ENCODE measurements at places on chromosomes 5 and 9.

GRCh38 chr5:108753877-108754276 lies 6.2 kb downstream of the FER start:
- DNase-seq, result no peak

DNA sequence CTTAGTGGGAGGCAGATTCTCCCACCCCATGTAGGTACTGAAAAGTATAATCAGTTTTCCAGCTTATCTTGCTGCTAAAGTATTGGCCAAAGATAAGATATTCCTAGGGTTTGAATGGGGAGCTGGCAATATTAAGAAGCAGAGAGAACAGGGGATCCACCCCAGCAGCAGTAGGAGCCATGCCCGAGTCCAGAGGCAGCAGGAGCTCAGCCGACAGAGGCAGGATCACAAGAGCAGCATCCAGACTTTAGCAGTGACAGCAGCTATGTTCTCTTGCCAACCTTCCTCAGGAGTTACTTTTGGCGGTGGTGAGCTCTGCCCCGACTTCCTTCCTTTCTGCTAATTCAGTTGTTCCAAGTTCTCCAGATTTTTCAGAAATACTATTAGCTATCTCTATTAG lies 224.5 kb downstream of the GADD45G start:
- no peak for DNase-seq

GRCh38 chr5:135332519-135333150 lies 66.4 kb downstream of the MACROH2A1 start:
- peak; percentile 50 for DNase-seq

DNA sequence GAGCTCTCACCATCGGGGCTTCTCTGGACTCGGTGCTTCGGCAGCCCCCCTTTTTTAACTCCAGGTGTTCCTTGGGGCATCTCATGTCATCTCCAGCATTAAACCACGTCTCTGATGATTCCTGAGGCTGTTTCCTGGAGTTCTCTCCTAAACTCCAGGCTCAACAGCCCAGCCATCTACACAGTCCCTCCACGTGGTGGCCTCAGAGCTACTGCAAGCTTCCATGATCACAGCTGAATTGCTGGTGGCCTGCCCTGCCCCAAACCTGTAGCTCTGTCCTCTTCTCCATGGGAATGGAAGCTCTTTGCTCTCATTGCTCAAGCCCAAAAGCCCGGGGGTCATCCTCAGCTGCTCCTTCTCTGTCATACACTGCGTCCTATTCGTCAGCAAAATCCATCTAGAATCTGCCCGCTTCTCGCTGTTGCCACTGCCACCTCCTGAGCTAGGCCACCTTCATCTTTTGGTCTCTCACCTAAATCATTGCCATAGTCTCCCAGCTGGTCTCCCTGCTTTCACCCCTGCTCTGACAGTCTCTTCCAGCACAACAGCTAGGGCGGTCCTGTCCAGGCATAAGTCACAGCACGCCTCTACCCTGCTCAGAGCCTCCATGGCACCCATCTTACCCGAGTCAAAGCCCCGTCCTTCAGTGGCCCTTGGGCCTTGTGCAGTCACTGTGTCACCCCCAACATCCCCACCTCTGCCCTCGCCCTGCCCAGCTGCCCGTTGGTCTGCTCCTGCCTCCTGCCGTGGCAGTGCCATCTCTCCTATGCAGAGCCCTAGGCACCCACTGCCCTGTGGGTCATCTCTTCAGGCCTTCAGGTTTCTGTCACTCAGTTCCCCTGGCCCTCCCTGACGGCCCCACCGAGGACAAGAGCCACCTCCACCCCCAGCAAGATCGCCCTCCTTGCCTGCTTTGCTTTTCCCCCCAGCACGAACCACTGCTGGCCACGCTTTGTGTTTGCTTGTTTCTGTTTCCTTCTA lies 6.4 kb downstream of the B4GALT7 start:
- DNase-seq, result no peak

- DNase-seq, result no peak
Measured at GRCh38 chr5:153974813-153975163, 63.9 kb downstream of the FAM114A2 start.

DNA sequence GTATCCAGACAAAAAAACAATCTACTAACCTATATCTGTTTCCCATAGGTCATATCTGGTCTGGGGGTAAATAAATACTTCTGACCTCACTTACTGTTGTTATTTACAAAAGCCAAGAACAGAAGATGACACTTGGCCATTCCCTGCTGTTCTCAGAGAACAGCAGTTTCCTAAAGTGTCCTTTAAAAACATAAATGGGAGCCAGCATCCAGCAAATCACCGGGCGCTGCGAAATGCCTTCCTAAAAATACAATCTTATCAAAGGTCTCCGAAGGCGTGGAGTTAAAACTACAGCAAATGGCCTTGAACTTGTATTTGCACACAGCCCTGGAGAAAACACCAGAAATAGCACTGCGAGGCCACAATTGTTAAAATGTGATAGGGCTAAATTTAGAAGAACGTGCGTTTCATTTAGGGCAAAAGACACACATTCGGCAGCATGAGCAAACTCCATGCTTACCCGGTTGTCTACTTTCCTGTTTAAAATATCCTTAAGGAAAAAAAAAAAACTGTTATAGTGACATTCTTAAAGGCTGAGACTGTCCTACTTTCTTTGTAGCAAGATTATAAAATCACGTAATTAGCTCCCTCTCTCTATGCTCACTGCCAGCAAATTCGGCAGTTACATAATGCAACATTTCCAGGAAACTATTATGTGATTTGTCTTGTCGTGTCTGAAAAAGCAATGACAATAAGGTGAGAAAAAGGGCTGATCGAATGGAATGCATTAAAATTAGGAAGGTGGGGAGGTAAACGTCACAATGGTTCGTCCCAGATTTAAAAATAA lies 1.5 kb downstream of the NFIL3 start:
- peak; percentile 41 for DNase-seq

DNA sequence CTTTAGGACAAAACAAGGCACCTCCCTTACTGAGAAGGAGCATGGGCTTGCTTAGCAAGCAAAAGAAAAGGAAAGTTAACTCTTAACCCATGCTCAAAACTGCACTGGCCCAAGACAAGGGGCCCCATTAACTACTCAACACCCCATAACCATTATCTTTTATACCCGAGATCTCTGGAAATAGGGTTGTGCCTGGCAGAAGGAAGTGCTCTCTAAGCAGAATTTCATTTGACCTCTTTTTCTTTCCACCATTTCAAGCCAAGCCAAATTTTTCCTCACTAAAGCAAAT lies 167.2 kb downstream of the RASEF start:
- DNase-seq, result no peak

- DNase-seq, result no peak
Measured at GRCh38 chr5:61582205-61582820, 250.3 kb downstream of the ZSWIM6 start.

GRCh38 chr9:129412814-129413536 lies 207.9 kb downstream of the C9orf50 start:
- DNase-seq, result peak; percentile 72

DNA sequence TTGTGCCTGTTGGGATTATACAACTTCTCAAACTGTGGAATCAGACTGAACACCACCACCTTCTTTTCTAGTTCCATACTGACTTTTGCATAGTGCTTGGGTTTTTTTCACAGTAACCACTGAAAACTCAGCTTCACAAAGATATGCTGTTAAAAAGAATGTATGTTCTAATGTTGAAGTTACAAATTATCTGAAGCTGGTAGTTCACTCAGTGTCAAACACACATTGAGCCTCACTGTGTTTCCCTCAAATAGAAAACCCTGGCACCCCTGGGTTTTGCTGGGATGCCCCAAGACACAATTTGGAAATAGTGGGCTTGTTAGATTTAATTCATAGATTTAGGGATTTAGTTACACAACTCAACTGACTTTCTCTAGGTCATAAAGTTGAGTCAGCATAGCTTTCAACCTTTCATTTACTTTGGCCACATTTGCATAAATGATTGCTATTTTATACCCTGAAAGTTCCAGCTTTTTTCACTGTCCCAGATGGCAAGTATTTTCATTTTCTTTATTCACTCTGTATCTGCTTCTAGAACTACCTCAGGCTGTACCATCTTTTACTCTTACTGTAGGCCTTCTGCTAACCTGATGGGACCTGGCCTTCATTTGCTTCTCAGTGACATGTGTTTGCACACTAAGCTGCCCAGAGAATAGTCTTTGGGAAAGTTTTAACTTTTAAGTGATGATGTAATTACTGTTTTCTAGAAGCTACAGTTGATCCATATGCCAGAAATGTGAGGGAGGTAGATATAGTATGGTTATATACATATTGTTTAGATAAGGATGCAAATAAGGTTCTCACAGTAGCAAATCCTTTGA lies 115.1 kb downstream of the CDC42SE2 start:
- peak; percentile 33 for DNase-seq

DNA sequence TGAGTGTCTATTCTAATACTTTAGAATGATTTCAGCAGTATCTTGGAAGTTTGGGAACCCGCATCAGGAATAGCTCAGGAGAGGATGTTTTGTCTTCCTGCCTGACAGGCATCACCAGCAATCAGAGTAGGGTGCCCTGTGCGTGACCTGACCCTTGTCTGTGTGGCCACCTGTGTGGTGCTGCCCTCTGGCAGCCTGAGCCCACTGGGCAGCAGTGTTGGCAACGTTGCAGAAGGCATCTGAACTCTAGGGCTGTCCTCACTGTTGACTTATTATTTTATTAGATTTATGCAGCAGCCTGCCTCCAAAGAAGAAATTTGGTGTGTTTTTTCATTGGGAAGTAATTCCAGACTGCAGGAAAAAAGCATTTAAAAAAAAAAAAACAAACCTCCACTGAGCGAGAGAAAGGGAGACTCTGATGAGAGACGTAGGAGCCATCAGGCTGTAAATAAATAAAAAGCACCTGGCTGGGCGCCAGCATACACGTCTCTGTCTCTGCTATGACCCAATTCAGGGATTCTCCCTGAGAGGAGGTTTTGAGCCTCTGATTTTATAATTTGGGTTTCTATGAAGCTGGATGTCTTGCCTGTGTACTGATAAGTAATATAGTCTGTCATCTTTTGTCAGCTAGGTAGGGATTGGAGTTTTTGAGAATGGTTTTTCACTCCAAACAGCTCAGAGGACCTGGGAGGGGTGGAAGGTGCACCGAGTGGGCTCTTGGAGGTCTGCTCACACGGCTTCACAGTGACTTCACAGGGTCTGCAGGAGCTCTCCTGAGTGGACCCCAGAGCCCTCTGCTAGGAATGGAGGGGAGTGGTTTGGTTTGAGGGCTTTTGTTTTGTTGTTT lies 49.0 kb downstream of the FAM78A start:
- no peak for DNase-seq

- DNase-seq, result no peak
Measured at GRCh38 chr9:84819491-84819991, 150.0 kb downstream of the NTRK2 start.

DNA sequence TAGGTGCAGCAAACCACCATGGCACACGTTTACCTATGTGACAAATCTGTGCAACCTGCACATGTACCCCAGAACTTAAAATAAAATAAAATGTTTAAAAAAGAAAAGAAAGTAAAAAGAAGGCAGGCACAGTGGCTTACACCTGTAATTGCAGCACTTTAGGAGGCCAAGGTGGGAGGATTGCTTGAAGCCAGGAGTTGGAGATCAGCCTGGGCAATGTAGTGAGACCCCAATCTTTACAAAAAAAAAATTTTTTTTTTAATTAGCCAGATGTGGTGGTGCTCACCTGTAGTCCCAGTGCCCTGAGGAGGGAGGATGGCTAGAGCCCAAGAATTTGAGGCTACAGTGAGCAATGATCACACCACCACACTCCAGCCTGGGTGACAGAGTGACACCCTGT lies 12.5 kb upstream of the LHFPL2 start:
- DNase-seq, result no peak

GRCh38 chr9:26462751-26463150 lies 429.9 kb downstream of the CAAP1 start:
- no peak for DNase-seq

- DNase-seq, result no peak
Measured at GRCh38 chr9:82894961-82895821, 167.8 kb downstream of the RASEF start.

GRCh38 chr5:14250084-14250695 lies 107.0 kb downstream of the TRIO start:
- DNase-seq, result peak; percentile 89

- no peak for DNase-seq
Measured at GRCh38 chr9:122797316-122798063, 2.4 kb upstream of the OR1K1 start.

GRCh38 chr5:74468421-74468820 lies 172.1 kb downstream of the ENC1 start:
- DNase-seq, result no peak

- DNase-seq, result no peak
Measured at GRCh38 chr5:65837139-65837538, 89.2 kb upstream of the ERBIN start.

DNA sequence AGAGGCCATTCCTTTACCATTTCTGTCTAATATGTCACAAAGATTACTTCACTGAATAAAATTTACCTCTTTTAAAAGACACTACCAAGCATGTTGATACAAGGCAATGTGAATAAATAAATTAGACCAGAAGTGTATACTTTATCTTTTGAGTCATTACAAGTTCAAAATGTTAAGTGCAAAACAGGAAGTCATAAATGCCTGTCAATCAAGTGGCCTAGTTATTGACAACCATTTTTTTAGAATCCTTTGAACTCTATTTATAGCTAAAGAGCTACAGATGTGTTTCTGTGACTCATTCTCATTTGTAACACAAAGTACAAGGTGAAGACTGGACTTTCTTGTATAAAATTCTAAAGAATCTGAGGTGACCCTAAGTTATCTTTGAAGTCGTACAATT lies 602.7 kb upstream of the SEMA6A start:
- DNase-seq, result no peak

- no peak for DNase-seq
Measured at GRCh38 chr5:142549834-142550233, 136.1 kb downstream of the FGF1 start.

GRCh38 chr5:33371660-33372059 lies 69.1 kb upstream of the TARS1 start:
- DNase-seq, result no peak

- DNase-seq, result no peak
Measured at GRCh38 chr5:16392718-16393117, 72.9 kb downstream of the ZNF622 start.

GRCh38 chr9:83433846-83434245 lies 104.4 kb downstream of the FRMD3 start:
- peak; percentile 43 for DNase-seq

GRCh38 chr5:124194282-124194681 lies 552.2 kb downstream of the ZNF608 start:
- DNase-seq, result no peak

- no peak for DNase-seq
Measured at GRCh38 chr9:98095401-98095800, 23.6 kb downstream of the TRIM14 start.

GRCh38 chr9:88425538-88425950 lies 37.3 kb downstream of the SPIN1 start:
- DNase-seq, result no peak
